PC-9 (cell line): ENCODE measurements at places on chromosomes 16 and 17. TPM values are rescaled to one million over a fixed set of nuclear protein-coding genes. Genes with fewer than 3 reads are reported as not detected.

CACNG1 gene
- not detected in 2 replicates for total RNA-seq

- DNase-seq = peak; percentile 92
Measured at GRCh38 chr17:50094753-50095619, at the start of gene PDK2. Gene PDK2 (plus strand): TSS chr17:50095351. CDS start chr17:50095436, 85 bp downstream.

DNA sequence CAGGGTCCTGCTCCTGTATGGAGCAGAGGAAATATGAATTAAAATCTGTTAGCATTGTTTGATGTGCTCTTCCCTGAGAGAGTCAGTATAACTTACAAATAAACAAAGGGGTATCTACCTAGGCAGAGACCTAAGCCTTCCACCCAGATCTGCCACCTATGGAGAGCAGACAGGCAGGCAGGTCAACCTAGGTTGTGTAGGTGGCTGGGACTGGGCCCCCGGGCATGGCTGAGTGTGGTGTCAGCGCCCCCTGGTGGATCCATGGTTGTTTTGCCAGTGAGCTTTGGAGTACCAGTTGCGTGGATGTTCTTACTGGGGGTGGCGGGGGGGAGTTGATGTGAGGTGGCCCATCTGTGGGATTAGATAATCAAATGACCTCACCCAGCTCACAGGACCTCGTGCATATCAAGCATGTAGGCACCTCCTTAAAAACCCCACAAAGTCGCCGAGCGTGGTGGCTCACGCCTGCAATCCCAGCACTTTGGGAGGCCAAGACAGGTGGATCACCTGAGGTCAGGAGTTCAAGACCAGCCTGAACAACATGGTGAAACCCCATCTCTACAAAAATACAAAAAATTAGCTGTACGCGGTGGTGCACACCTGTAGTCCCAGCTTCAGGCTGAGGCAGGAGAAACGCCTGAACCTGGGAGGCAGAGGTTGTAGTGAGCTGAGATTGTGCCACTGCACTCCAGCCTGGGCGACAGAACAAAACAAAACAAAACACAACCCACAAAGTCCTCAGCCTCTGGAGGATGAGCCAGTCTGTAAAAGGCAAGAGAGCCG, 17.6 kb downstream of the DUS2 start:
- peak; percentile 55 for DNase-seq

DNAH2 gene
- total RNA-seq = 10.6 and 11.6 TPM in 2 replicates

DNA sequence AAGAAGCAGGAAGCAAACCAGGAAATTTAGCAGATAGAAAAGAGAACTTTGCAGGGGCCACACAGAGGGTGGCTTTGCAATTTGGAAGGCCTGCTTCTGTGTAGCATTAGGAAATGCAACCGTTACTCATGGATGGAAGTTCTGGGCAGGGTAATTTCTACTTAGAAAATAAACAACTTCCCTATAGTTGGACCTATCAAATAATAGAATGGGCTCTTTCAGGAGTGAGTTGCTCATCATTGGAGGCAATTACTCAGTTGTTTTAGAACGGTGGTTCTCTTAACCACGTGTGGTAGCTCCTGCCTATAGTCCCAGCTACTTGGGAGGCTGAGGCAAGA, 25.8 kb upstream of the HS3ST2 start:
- DNase-seq = no peak

NOD2 gene
- 0.70 and 0.75 TPM in 2 replicates for total RNA-seq

- no peak for DNase-seq
Measured at GRCh38 chr17:68036304-68037147, 991 bp downstream of the KPNA2 start.

GRCh38 chr17:9971991-9972390, 66.9 kb upstream of the RCVRN start:
- DNase-seq = peak; percentile 17

HOXB4 gene
- total RNA-seq = 2.0 and 2.1 TPM in 2 replicates

GRCh38 chr17:9899280-9900043, 5.6 kb downstream of the RCVRN start:
- DNase-seq = no peak

DNA sequence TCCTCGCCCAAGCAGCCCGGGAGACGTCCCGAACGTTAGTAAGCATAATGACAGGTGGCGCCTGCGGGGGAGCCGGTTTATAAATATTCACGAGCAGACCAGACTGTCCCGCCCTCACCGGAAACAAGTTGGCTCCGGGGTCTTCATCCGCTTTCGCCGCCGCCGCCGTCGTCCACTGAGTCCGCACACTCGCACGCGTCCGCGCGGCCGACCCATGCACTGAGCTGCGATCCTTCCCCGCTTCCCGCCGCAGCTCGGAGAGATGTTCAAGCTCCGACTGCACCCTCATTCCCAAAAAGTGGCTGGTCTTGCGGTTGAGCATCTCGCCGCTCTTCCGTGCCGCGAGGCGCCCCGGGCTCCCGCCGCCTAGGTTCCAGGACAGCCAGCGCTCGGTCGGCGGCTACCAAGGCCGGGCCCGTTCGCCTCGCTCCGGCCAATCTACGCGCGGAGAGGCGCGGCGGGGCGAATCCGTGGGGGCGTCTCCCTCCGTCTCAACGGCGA, 385 bp downstream of the CFAP119 start:
- DNase-seq = no peak

DNA sequence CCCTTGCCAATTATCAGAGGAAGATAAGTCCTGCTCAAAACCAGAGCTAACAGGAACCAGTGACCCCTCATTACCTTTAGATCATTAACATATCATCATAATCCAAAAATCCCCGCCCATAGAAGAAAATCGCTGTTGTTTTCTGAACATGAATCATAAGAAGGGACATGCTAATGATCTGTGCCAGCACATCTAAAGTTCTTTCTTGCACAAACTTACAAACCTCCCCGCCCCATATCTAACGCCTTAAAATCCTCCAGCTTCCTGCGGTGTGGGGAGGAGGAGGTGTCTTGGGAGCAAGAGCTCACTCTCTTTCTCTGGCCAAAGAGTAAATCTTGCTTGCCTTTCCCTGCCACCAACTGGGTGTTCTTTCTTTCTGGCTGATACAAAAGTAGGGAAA, 78.3 kb downstream of the IRX3 start:
- no peak for DNase-seq

GRCh38 chr16:27270349-27270748, 1.8 kb upstream of the NSMCE1 start:
- no peak for DNase-seq

DNA sequence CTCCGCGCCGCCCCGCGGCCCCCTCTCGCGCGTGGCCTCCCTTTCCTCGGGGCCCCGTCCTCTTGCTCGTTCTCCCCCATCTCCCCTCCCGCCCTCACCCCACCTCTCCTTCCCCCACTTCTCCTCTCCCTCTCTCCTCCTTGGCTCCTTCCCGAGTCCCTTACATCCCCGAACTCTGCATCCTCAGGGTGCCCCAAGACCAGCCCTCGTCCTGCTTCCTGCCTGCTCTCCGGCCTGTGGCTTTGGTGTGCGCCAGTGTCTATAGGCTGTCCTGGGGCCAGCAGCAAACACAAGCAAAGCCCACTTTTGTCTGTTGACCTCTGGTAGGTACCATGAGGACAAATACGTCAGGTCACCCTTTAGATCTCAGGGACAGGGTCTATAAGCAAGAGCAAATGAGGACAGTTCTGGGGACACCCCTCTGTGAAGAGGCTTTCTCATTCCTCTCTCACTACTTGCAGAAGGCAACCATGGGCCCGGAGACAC, 284 bp upstream of the COPZ2 start:
- DNase-seq = no peak

DNA sequence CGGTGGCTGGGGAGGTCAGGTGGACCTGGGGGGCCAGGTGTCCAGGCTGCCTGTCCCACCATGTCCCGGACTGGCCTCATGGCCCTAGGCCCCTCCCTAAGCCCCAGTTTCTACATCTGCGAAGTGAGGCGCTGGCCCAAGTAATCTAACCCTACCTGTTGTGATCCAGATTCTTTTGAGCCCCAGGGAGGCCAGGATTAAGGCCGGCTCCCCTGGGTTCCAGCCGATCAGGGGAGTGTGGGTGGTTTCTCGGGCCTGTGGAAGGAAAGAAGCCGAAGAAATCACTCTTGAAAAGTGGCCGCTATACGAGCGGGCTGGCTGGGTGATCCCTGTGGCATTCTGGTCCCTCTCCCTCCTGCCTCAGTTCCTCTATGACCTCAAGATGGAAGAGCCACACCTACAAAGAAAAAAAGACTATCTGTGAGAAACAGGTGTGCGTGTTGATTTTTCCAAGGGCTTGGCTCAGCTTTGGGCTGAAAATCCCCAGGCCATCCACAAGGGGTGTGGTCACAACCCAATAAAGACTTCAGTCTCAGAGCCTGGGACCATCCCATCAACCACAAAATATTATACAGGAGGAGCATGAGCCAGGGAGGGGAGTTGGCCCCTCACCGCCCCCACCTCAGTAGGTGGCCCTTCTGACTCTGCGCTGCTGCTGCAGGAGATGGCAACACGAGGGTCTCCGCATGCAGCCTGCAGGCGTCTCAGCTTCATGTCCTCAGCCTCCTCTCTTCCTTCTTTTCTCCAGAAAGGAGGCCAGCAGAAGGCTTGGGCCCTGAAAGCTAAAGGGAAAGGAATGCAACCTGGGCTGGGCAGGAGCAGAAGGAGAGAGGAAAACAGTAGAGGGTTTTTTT, 20.3 kb downstream of the GPR142 start:
- no peak for DNase-seq
